ENCODE measurements at places on chromosomes 5 and 9. TPM values are rescaled to one million over a fixed set of nuclear protein-coding genes. Genes with fewer than 3 reads are reported as not detected.

The SPEF2 gene
- 11.6 TPM for total RNA-seq

The IFNA1 gene
- total RNA-seq: not detected

The POU5F2 gene
- total RNA-seq: 1.9 TPM

The PDLIM4 gene
- 48.8 TPM for total RNA-seq

The KCNN2 gene
- total RNA-seq: 19.6 TPM

The SH2D3C gene
- 3.4 TPM for total RNA-seq

The TRIM14 gene
- total RNA-seq: 11.5 TPM

The PCAT7 gene
- total RNA-seq: 18.5 TPM

The DHX29 gene
- 23.7 TPM for total RNA-seq

The MRPS2 gene
- total RNA-seq: 46.0 TPM

The LVRN gene
- total RNA-seq: 0.35 TPM

The UBE2QL1 gene
- total RNA-seq: 4.4 TPM

The GNG10 gene
- total RNA-seq: 25.2 TPM

The FOCAD gene
- 78.0 TPM for total RNA-seq

The AGPAT2 gene
- total RNA-seq: 36.1 TPM

The PLAC8L1 gene
- total RNA-seq: 2.6 TPM

Measured in mesothelial cell of epicardium (in vitro differentiated cells).